Left renal pelvis (tissue), 4 donors: ENCODE measurements at places on chromosomes 11 and 22. TPM values are rescaled to one million over a fixed set of nuclear protein-coding genes. Genes with fewer than 3 reads are reported as not detected.

DNA sequence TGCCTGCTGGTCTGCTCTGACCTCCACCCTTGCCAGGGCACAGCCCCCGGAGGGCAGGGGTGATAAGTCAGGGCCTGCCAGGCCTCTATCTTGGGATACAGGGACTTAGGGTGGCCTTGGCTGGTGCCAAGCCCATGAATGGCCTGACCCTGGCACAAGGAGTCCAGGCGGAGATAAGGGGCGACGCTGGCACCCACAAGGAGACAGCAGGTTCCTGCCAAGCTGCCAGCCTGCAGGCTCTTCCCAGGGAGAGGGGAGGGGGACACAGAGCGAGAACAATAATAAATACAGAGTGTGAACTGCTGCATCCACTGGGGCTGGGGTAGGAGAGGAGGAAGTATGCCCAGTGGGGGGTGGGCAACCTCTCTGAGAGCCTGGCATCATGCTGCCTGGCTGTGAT lies 978 bp downstream of the CSDC2 start:
- no peak for DNase-seq

DNA sequence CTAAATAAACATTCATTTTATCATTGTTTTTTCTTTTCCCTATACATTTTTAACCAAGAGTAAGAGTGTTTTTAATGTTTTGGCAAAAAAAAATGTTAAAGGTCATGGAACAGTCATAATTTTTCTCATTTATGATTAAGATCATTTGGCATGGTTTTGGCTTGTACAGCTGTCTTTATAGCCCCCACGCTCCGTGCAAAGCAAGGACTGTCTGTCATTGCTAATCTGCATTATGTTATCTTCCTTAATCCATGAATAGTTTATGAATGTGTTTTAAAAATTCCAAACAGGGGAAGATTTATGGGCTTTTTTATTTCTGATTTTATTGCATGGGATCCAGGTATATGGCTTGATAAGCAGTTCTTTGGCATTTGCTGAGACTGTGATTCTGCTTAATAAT lies 28.1 kb downstream of the PGM2L1 start:
- DNase-seq = no peak

GRCh38 chr11:21429401-21429800 lies 760.0 kb downstream of the NELL1 start:
- DNase-seq = no peak

- no peak for DNase-seq
Measured at GRCh38 chr22:27135031-27135981, 477.9 kb downstream of the MIAT start.

DNA sequence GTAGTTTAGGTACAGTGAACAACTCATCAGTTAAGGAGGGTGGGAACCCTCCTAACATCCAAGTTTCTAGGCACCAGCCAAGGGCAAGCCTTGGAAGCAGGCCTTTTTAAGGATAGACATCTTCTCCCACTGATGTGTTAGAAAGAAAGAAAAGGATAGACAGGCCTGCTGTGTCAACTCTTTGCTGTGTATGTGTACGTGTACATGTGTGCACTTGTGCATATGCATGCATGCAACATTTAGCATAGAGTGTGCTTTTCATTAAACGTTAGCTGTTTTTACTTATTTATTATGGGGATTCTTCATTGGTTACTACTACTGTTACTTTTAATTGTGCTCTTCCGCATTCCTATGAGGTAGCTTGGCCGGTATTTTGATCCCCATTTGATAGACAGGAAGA lies 36.1 kb downstream of the RNF169 start:
- DNase-seq = no peak

DNA sequence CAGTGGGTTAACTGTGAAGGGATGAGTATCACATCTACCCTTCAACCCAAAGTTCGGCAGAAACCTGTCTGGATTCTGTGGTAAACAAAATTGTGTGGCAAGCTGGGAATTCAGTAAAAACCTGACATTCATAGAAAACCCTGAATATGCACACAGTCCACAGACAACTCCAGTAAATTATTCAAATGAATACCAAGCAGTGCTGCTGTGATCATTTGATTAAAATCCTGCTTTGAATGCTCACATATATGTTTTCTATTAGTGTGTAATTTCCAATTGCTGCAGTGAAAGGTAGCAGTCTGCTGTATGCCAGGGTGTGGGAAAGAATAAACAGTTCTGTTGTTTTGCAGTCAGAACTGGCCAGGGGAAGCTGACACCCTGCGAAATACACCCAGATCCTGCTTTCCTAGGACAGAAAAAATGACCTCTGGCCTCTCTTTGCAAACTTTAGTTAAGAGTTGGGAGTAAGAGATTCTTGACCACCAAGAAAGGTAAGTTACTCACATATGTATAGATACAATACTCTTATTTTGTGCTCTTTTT lies 217.8 kb downstream of the FAM76B start:
- DNase-seq = no peak

GRCh38 chr11:86798988-86799387 lies 1.4 kb upstream of the PRSS23 start:
- no peak for DNase-seq

GRCh38 chr11:102216433-102217075 lies 100.7 kb upstream of the BIRC3 start:
- DNase-seq = no peak

DNA sequence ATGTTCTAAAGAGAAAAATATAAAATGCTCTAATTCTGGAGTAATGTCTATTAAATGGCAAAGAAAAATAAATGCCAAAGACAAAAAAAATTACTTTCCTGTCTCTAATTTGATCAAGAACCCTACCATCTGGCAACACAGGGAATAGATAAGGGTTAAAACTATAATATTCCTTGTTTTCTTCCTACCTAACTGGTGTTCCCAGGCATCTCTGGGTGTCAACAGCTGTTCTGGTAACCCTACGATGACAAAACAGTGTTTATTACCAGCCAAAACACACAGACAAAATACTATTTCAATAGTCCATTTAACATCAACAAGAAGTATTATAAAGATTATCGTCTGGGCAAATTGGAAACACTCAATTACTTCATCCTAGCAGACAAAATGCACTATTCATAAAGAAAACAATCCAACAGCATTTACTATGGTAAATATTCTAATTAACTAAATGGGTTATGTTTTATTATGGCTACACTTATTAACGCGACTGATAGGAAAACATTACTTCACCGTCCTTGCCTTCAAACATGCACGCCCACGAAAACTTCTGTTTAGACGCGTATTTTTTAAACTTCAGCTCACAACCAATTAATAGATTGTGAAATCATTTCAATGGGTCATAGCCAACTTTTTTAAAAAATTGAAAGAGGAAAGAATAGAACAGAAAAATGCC lies 50.6 kb downstream of the LGR4 start:
- DNase-seq = no peak

DNA sequence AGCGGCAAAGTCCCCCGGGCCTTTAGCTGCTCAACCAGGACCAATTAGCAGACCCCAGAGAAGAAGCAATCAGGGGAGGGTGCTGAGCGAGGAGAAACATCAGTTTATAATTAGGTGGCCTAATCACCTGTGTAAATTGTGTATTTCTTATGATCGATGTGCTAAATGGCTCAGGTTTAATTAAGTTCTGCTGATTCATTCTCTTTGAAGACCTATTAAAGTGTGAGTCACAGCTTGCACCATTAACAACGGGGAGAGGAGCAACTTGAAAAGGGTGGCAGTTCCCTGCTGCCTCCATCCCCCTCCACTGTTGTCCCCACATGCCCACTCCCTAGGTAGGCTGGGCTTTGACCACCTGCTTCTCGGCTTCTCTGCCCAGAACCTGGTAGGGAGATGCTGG lies 10.7 kb downstream of the ISX start:
- DNase-seq = no peak

DNA sequence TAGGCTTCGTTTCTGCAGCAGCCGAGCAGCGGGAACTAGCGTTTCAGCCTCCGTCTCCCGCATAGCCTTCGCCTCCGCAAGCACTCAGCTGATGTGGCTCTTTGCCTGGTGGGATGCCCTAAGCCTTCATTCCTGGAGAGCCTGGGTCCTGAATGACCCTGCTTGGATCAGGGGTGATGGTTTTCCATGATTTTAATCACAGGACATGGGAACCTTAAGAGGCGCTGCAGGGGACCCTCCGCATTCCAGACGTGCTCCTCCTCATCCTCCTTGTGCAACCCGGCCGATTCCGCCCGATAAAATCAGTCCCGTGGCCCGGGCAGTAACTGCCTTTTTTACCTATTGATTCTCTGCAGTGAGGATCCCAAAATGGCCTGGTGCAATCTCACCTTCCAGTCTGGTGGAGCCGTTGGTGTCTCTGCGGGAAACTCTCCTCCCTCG lies 8.2 kb downstream of the C11orf21 start:
- DNase-seq = no peak

DNA sequence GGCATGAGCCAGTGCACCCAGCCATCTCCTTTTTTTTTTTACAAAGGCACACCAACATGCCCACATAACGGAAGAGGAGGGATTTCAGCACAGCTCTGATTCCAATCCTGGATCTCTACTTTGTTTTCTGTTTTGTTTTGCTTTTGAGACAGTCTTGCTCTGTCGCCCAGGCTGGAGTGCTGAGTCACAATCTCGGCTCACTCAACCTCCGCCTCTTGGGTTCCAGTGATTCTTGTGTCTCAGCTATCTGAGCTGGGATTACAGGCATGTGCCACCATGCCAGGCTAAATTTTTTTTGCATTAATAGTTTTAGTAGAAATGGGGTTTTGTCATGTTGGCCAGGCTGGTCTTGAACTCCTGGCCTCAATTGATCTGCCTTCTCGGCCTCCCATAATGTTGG lies 28.1 kb downstream of the VSTM5 start:
- DNase-seq = no peak

DNA sequence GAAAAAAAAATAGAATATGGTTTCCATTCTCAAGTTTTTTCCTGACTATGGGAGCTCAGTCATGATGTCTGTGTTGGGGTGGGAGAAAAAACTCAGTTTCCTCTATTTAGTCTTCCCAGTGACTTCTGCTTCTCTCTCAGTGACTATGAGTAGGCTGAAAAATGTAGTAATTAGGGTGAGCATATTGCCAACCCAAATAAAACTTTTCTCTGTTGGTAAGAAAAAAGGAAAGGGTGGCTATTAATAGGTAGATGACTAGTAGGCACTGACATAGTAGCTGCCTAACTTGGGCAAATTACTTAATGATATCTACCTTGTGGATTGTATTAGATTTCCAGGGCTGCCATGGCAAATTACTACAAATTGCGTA lies 34.2 kb upstream of the BIRC3 start:
- no peak for DNase-seq

- DNase-seq = no peak
Measured at GRCh38 chr11:102626676-102627075, 1.5 kb upstream of the MMP20 start.

- DNase-seq = no peak
Measured at GRCh38 chr22:44442851-44443595, 55.0 kb downstream of the RTL6 start.

The MS4A12 gene
- not detected for polyA plus RNA-seq

The ADAMTS15 gene
- 41.4 TPM for polyA plus RNA-seq

The POU2AF2 gene
- not detected for polyA plus RNA-seq

The APOL2 gene
- 25.4 TPM for polyA plus RNA-seq

The RFPL2 gene
- polyA plus RNA-seq = not detected

The KCNJ1 gene
- polyA plus RNA-seq = 76.1 TPM

The NCF4 gene
- polyA plus RNA-seq = 6.0 TPM
